Caki2 (cell line): ENCODE measurements at places on chromosomes 5 and 9. TPM values are rescaled to one million over a fixed set of nuclear protein-coding genes. Genes with fewer than 3 reads are reported as not detected.

- DNase-seq = no peak
These were observed 513.9 kb downstream of the DIRAS2 start for GRCh38 chr9:90128587-90129190.

The ANKRD34B gene
- 3.3 and 3.4 TPM in 2 replicates for total RNA-seq

DNA sequence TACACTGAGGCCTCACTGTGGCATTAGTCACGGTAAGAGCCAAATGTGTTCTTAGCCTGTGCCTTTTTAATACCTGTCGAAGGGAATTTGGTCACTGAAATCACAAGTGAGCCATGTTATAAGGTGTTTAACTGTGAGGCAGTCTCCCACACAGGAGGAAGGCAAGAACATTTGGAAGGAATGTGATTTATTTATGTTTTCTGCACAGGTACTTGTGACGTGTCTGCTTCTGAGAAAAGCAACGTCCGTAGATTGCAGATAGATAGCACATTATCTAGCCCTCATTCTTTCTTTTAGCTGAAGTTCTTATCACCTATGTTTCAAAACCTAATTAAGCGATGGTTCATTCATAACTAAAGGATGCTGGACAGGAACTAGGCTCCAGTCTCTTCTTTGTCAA lies 19.0 kb upstream of the SMARCA2 start:
- DNase-seq = no peak

The HSPB3 gene
- total RNA-seq = not detected in 2 replicates

DNA sequence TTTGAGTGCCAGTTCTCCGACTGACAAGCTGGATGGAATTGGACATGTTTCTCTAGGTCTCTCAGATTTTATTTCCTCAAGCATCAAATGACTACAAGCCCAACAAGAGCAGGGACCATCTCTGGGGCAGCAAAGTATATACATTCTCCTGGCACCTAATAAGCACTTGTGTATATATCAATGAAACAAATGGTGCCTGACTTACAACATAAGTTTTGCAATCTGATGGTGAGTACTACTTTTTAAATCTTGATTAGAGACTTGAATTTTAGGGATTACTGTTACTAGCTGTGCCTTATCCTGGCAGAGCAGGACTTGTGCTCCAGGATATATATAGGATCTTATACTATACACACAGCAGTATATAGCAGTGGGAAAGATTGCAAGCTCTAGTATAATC lies 8.8 kb upstream of the ABLIM3 start:
- no peak for DNase-seq

The ZNF454 gene
- not detected in 2 replicates for total RNA-seq

DNA sequence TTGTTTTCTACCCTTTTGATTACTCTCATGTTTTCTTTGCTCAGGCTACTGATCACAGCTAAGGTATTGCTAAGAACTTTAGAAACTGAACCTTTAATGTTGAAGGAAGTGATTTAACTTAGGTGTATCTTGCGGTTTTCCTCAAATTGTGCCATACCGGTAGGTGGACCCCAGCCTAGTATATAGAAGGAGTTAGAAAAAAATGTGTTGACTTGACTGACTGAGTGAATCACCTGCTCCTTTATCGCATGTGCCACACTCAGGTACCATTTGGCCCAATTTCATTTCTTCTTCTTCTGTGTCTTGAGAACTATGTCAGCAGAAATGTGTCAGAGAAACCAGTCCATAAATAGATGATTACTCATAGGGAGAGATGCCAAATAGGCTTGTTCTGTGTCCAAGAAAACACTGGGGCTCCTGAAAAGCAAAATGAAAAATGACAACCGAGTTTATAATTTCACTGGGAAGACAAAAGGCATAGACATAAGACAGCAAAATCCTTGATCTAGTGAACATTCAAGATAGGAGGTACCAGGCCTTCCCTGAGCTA lies 19.4 kb downstream of the PLPPR1 start:
- DNase-seq = no peak

The TYRP1 gene
- total RNA-seq = not detected in 2 replicates

DNA sequence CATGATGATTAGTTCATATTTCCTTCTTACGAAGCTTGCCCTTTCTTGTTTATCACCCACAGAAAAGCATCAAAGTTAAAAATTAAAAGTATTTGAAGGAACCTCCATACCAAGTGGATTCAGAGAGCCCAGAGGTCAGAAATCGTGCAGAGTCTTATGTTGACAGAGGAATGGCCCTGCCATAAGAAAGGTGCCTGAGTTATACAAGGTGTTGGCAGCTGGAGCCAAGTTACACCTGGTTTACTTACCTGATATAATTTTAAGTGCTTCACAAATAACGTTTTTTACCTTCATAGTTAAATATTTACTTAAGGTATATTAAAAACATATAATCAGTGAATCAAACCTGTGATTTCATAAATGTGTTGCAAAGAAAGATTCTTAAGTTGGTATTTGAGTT lies 42.3 kb upstream of the DHFR start:
- DNase-seq = no peak

GRCh38 chr5:73966451-73966850 lies 340.5 kb downstream of the ARHGEF28 start:
- DNase-seq = no peak

- DNase-seq = no peak
These were observed 703.5 kb upstream of the RGMB start for GRCh38 chr5:98069876-98070512.

The FOXI1 gene
- total RNA-seq = not detected in 2 replicates

The ACTL7B gene
- total RNA-seq = not detected in 2 replicates

- DNase-seq = no peak
These were observed 7.6 kb downstream of the INVS start for GRCh38 chr9:100106616-100107015.

DNA sequence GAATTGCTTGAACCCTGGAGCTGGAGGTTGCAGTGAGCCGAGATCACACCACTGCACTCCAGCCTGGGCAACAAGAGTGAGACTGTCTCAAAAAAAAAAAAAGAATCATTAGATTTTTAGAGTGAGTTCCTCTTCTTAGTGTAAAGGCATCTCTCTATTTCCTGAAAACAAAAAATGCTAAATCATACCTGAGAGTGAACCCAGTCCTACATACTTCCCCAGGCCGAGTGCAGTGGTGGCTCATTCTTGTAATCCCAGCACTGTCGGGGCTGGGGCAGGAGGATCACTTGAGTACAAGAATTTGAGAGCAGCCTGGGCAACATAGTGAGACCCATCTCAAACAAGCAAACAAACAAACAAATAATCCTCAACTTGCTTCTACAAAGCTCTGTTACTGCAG lies 38.2 kb upstream of the LPAR1 start:
- no peak for DNase-seq

- peak; percentile 92 for DNase-seq
These were observed 30.4 kb downstream of the JADE2 start for GRCh38 chr5:134555890-134556311.

DNA sequence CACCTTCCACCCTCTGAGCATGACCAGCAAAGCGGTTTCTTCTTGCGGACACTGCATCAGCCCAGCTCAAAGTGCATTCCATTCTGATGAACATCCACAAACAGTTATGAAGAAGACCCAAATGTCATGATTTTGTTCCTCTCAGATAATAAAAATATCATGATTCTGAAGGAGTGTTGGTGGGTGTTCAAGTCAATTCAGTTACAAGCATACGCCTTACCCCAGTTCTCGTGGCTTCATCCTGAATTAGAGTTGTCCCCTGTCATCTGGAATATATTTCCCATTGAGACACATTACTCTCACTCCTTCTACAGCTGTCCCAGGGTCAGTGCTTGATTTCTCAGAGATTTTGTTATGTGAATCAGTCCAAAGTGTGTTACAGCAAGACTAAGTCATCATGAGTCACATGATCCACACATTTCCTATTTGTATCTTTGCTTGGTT lies 325.4 kb downstream of the RFX3 start:
- no peak for DNase-seq

The ATP10B gene
- not detected in 2 replicates for total RNA-seq

DNA sequence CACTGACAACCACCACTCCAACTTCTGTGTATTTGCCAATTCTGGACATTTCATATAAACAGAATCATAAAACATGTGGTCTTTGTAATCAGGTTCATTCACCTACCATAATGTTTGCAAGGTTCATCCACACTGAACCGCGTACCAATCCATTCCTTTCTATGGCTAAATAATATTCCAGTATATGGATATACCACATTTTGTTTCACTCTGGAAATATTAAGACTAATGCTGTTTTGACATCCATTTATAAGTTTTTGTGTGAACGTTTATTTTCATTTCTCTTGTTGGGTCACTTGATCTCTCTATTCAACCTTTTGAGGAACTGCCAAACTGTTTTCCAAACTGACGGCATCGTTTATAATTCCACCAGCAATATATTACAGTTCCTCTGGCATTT lies 26.3 kb upstream of the RNF38 start:
- no peak for DNase-seq

DNA sequence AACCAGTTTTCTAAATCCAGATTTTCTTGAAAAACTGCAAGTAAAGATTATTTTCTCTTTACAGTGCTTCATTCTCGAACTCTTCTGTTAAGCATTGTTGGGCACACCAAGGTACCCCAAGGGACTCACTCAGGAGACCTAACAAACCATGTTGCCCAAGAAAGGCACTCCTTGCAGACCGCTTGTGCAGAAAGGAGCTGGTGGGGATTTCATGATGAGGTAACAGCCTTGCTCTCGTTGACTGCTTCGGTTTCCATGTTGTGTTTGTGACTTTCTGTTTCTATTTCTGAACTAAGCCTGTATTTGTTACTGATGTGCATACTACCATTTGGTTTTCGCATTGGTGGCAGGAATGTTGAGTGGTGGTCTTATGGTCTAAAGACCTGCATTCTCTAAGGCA lies 266.6 kb upstream of the DAP start:
- DNase-seq = no peak

DNA sequence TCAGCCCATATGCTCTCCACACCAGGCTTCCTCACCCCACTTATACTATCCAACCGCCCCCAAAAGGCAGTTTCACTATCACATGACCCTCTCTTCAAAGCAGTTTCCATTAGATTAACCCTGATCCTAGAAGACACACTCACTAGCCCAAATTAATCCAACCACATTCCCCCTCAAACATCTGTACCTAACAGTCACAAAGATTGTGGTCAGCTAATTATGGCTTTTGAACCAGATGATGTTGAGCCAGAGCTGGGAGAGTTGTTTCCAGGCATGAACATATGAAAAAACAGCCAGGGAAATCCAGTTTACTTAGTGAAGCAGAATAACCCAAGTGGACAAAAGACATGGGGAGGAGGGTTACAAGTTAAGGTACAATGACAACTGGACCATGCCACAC lies 131.2 kb downstream of the SPOCK1 start:
- no peak for DNase-seq

- DNase-seq = peak; percentile 83
These were observed 33.1 kb downstream of the ATP6V0E1 start for GRCh38 chr5:173016598-173017046.

GRCh38 chr5:61148515-61148914 lies 13.8 kb downstream of the SMIM15 start:
- DNase-seq = no peak

DNA sequence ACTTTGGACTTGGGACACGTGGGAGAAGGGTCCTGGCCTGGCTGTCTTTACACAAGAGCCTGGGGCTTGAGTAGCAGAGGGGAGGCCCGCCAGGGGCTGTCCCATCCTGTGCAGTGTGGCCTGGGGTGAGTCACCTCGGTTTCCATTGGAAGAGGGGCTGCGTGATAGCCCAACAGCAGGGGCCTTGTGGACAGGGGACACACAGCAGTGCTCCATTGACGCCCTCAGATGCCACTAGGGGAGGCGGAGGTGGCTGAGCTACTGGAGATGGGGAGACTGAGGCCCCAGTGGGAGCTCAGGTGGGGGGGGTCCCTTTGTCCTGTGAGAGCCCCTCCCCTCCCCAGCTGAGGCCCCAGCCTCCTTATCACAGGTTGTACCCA lies 50.0 kb upstream of the RNU6ATAC start:
- DNase-seq = no peak

DNA sequence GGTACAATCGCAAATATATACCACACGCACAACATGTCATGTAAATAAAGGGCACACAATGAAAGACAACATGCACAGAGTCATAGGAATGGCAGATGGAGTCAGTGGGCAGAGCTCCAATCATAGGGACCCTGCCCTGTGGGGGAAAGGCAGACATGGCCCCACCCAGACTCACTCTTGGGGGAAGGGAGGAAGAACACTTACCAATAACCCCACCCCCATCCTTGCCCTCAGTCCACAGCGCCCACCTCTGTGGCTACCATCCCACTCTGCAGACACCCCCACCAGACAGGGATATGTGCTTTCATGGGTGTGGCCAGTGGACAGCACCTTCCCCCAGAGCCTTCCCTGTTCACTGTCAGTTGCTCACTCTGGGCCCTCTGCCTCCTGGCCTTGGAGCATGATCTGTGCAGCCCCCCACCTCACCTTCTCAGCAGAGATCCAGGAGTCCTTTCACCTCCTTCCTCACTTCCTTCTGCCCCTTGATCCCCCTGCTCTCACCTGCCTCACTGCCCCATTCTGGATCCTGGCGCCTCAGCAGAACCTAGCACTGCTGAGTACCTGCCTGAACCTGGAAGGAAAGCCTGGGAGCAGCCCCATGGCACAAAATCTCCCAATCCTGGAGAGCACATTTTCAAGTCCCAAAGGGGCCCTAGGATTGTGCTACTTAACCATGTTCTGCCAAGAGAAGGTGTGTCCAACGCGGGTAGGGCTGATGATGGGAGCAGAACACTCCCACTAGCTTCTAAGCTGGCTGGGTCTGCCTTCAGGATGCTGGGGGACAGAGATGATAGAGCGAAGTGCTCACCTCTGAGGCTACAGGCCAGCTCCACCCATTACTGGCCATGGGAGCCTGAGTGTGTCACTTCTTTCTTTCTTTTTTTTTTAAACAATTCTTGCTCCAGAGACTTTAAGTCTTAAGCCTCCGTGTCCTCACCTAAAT lies 1.5 kb upstream of the PHF19 start:
- no peak for DNase-seq

The PCDHGA3 gene
- total RNA-seq = not detected in 2 replicates

The RASEF gene
- 3.8 and 7.0 TPM in 2 replicates for total RNA-seq

The GPR151 gene
- not detected in 2 replicates for total RNA-seq

GRCh38 chr9:99057665-99058625 lies 47.0 kb upstream of the TGFBR1 start:
- no peak for DNase-seq

- DNase-seq = no peak
These were observed 28.6 kb upstream of the NSMF start for GRCh38 chr9:137487454-137488326.

The PLAC8L1 gene
- not detected in 2 replicates for total RNA-seq

DNA sequence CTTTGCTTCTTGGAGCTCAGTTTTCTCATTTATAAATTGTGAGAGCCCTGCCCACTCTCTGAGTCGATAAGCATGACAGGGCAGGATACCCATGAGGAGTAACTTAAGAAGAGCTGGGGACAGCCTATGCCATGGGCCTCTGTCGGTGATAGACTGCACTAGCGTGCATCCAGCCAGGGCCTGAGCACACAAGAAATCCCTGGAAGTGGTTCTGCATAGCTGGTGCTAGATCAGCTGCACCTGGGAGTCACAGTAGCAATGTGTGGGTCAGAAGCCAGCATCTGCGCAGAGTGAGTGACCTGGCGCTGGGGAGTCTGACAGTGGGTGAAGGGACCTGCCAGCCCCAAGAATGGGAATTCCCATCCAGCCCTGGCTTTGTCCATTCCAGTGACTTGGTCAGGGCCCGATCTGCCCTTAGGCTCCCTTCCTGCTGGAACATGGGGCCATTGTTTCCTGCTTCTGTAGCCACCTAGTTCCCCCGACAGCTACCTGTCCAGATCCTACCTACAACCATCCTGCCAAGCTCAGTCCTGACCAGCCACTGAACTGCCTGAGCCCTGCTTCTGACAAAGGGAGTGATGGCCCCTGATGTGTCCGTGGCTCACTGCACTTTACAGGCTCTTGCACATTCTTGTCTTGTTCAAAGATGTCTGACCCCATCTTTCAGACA lies 35.9 kb upstream of the NANS start:
- no peak for DNase-seq

The EXD3 gene
- total RNA-seq = 0.84 and 5.3 TPM in 2 replicates
